A673 (cell line): ENCODE measurements at places on chromosomes 12 and 14.

- DNase-seq: no peak
Measured at GRCh38 chr14:26995301-26995700, 397.5 kb upstream of the NOVA1 start.

DNA sequence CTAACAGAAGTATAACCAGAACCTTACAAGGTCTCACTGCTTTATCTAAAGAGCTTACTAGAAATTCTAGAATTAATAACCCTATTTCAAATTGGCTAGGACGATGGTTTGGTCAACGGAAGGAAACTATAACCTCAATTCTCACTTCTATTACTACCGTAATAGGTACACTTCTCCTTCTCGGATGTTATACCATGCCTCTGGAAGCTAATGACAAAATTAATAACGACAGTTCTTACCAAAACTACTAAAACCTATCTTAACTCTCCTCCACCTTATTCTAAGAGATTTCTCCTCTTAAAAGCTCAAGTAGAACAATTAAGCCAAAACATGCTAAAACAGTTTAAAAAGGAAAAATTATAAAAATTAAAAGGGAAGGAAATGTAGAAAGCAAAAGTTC is 23.7 kb upstream of the UBC start:
- DNase-seq: no peak

GRCh38 chr12:68510397-68510796 is 100.3 kb upstream of the RAP1B start:
- no peak for DNase-seq

GRCh38 chr12:110123919-110124268 is 263 bp upstream of the IFT81 start:
- no peak for DNase-seq

DNA sequence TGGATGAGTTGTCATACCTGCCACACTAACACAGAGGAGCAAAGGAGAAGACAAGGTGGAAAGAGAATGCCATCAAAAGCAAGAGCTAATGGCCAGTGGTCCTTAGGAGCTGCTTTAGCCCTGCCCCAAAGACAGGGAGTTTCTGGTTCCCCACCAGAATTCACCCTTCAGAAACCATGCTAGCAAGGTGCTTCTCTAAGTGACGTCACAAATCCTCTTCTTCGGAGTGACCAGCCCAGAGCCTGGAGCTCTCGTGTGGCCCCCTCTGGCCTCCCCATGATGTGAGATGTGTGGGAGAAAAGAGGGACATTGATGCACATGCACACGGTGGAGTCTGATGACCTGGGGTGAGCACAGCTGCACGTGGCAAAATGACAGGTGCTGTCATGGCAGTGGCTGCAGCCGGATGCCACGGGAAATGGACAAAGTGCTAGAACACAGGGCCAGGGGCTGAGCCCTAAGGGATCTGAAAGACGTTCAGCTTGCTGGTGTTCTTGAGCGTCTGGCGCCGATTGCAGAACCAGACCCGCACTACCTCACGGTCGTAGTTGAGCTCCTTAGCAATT is 16.9 kb upstream of the TFCP2 start:
- no peak for DNase-seq

DNA sequence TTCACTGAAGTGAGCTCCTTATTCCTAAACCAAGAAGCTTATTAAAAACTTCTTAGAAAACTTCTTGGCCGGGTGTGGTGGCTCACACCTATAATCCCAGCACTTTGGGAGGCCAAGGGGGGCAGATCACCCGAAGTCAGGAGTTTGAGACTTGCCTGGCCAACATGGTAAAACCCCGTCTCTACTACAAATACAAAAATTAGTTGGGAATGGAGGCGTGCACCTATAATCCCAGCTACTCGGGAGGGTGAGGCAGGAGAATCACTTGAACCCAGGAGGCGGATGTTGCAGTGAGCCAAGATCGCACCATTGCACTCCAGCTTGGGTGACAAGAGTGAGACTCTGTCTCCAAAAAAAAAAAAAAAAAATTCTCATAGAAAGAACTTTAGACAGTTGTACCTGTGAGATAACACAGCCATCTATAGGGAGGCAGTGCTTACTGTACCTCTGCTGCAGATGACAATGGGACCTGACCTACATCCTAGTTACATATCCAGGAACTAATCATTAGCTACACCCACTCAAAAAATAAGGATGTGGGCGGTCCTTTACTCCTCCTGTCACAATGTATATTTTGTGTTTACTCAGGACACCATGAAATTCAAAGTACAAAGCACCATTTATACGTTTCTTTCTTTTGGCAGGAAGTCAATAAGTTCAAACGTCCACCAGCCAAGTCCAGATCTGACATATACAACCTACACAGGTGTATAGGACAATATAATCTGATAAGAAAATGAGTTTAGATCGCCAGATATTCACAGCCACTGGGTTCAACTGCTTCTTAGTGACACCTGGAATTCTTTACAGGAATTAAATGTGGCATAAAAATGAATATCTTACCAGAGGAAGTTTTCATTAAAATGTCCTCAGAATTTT is 14.9 kb downstream of the STXBP6 start:
- DNase-seq: no peak

- DNase-seq: no peak
Measured at GRCh38 chr14:23361763-23362162, 3.2 kb downstream of the EFS start.
